ENCODE measurements at places on chromosomes 13 and 19.

DNA sequence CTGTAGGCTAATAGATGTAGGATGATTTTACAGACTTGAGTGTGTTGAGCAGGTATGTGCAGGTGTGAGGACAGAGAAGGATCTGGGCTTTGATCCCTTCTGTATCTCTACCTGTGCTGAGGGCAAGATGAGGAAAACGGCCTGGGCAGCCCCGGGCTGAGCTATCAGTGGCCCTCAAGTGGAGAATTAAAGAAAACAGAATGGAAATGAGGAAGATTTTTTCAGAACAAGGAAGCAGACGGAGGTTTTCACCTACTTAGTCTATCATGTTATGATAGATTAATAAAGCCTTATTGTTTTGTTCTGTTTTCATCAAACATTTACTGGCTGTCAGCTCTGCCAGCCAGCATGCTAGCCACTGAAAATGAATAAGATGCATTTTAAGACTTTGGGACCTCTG lies 22.3 kb upstream of the FOXO1 start:
- no peak for DNase-seq

GRCh38 chr13:94182185-94182761 lies 297.2 kb downstream of the DCT start:
- DNase-seq: no peak

DNA sequence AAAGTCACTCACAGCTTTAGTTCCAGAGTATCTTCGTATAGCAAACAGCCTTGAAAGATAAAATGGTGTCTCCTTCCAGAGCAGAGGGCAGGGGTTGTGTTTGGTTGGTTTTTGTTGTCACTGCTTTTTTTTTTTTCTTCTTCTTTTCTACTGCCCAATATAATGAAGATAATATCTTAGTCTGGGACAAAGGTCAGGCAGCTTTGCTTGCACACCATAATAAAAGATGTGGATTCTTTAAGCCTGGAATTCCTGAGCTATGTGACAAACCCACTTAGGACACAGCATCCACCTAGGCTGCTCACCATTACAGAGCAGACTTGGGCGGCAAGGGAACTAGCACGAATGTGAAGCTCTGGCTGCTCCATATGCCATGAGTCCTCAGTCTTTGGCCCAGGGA lies 165.6 kb upstream of the MIR17HG start:
- DNase-seq: no peak

DNA sequence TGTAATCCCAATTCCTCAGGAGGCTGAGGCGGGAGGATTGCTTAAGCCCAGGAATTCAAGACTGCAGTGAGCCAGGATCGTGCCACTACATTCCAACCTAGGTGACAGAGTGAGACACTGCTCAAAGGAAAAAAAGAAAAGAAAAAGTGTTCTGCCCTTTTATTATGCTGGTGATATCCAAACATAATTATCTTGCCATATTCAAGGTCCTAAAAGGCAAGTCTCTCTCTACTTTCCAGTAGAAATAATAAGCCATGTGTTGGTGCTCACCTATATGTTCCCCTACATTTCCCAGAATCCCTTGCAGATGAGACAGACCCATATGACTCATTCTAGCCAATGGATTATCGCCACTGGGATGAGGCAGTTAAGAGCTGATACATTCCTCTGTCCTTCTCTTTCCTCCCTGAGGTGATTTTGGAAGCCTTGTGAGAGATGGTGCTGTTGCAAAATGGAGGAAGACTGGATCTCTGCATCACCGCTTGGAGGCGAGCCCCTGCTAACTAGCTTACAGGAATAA lies 58.3 kb upstream of the MRI1 start:
- no peak for DNase-seq

GRCh38 chr13:76775088-76775740 lies 111.0 kb downstream of the KCTD12 start:
- DNase-seq: no peak

DNA sequence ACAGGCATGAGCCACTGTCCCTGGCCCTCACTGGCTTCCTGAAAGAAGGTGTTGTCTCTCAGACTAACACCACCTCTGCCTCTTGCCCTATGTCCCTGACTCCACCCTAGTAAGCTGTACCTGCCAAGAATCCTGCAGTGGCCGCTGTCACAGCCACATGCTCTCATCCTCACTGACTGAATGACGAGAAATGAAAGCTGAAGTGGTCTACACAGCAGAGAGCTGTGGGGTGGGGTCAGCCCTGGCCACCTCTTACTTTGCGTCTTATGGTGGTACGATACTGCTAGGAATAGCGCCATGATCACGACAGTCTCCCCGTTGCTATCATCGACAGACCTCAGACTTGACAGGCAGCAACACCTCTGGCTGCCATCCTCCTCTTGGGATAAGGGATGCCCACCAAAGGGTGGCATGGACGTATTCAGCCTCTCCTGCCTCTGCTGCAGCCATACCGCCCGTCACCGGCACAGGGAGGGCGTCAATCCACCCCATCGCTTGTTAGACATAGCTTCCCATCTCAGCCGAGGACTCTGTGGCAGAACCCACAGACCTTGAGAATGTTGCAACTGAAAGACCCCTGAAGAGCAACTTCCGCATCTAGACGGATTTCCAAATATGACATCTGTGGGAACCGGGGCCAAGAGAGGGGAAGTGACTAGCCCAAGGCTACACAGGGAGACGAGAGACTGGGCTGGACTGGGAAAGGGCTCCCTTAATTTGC lies 809 bp downstream of the MYO1F start:
- no peak for DNase-seq

DNA sequence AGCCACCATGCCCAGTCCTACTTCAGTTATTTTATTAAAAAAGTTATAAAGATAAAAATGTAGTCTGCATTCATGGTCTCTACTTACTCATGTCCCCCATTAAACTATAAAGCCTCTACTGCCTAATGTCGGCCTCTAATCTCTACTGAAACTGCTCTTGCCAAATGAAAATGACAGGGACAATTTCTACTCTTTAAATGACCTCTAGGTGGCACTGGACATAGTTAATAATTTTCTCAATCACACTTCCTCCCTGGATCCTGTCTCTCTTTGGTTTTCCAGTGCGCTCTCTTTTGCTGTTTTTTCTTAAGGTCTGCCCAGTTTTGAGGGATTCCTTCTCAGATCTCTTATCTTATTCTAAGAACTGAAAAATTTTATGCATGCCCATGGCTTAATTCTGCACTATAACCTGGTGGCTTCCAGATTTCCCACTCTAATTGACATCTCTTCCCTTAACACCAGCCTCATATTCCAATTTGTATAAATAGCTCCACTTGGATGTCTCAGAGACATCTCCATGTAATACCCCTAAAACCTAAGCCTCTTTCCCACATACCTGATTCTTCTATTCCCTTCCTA lies 54.3 kb downstream of the MTMR6 start:
- no peak for DNase-seq

DNA sequence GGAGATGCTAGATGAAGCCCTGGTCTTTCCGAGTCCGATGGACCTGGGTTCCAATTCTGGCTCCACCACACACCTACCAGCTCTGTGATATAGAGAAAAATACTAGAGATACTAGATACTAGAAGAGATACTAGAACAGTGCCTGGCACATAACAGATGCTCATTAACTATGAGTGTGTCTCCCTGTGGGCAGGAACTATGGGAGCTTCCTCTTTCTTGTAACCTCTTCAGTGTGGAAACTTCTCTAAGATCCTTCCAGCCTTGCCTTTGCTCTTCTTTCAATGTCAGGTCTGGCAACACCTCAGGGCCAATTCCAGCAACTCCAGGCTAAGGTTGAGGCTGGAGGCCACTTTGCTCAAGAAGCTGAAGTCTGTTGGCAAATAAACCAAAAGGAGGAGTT lies 143.9 kb downstream of the KATNAL1 start:
- no peak for DNase-seq

GRCh38 chr13:52399708-52400107 lies 6.3 kb downstream of the THSD1 start:
- no peak for DNase-seq

DNA sequence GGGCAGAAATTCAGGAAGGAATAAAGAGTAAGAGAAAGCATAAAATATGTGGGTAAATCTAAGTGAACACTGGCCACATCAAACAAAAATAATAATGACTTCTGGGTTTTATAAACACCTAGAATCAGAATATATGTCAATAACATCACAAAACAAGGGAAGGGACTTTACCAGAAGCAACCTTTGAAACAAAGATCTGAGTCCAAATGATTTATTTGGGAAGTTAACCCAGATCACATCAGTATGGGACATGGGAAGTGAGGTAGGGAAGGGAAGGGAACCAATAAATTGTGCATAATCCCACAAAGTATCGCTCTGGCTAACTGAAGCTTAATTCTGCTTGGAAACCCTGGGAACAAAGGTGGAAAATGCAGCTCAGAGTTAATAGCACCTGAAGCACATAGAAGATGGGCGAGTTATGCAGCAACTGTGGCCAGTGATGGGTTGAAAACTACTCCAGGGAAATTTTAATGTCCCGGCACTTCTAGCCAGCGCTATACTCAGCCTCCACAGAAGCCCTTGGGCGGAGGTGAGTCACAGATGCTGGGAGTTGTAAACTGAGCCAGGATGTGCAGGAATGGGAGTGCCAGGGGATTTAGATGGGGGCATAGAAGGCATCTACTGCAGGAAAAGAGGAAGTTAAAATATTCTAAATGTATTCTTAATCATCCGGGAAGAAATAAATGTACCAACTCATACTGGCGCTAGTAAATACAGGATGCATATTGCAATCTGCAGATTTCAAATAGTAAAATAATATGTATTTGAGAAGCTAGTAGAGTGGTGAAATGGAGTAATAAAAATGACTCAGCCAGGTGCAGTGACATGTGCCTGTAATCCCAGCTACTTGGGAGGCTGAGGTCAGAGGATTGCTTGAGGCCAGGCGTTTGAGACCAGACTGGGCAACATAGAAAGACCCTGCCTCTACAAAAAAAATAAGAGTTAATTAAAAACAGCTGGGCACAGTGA lies 34.2 kb upstream of the CEBPG start:
- DNase-seq: no peak

- DNase-seq: no peak
These were observed 14.8 kb upstream of the MTUS2 start for GRCh38 chr13:28805193-28805819.

GRCh38 chr13:73268306-73268705 lies 209.5 kb downstream of the KLF5 start:
- no peak for DNase-seq

GRCh38 chr13:33007237-33007636 lies 9.0 kb upstream of the KL start:
- no peak for DNase-seq

DNA sequence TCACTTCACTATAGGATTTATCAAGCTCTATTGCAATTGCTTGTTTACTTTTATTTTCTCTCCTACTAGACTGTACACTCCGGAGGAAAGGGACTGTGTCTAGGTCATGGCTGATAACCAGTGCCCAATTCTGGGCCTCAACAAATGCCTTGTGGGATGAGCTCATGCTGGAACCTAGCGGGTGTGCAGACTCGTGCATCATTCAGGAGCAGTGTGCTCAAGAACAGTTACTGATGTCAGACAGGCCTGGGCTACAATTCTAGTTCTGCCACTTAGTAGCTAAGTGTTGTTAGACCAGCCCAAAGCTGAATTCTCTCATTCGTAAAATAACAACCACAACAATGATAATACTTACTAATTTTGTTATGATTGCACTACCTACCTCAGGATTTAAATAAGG lies 95.4 kb downstream of the CYSLTR2 start:
- DNase-seq: no peak

GRCh38 chr19:18225702-18226468 lies at the start of gene PDE4C:
Gene PDE4C (minus strand): TSS chr19:18226438. CDS start chr19:18226415, 23 bp downstream.
- DNase-seq: no peak

GRCh38 chr13:32830336-32831031 lies 185.7 kb upstream of the KL start:
- DNase-seq: no peak

- no peak for DNase-seq
These were observed 40.5 kb upstream of the EBPL start for GRCh38 chr13:49731766-49732165.

DNA sequence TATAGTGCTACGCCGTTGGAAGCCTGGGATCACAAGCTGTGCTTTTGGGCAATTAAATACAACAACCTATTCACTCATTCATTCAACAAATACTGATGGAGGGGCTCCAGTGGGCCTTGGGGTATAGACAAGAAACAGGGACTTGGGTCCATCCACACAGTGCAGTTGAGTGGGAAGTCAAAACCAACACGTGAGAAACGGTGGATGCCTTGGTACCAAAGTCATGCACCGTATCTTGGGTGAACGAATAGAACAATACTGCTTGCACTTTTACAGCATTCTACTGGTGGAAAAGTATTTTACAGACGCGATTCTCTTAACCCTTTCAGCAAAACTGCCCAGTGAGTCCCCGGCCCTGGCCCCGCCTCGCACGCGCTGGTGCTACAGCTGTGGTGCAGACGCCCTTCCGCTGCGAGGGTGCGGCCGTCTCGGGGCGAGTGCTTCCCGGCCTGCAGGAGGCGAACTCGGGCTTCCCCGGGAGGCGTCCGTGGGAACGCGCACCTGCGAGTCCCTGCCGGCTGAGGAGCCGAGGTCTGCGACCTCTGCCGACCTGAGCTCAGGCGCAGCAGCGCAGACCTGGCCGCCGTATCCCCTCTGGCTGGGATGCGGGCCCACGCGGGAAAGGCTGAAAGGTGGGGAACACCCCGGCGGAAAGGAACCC lies 8.3 kb downstream of the TNFRSF19 start:
- peak; percentile 44 for DNase-seq

DNA sequence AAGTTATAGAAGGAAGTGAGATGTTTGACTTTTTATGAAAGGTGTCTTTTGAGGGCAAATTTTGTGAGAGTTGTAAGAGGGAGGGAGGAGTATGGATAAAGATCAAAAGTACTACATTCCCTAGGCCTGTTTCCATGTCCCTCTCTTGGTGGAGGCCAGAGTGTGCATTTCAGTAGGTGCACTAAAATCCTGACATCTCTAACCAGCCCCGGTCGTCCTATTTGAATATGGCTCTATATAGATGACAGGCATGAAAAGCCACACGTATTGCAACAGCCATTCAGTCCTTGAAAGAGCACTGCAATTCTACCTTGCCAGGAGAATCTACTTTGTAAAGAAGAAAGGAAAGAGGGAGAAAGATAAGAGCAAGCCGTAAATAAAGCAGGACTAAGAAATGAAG lies 510.1 kb downstream of the IRS2 start:
- no peak for DNase-seq

DNA sequence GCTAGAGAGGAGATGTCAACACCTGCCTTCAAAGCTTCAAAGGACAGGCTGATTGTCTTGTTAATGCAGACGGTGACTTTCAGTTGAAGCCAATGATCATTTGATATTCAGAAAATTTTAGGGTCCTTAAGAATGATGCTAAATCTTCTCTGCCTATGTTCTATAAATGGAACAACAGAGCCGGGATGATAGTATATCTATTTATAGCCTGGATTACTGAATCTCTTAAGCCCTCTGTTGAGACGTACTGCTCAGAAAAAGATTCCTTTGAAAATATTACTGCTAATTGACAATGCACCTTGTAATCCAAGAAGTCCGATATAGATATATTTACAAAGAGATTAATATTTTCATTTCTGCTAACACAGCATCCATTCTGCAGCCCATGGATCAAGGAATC lies 35.8 kb upstream of the LMO7 start:
- DNase-seq: no peak

Data from activated T-helper 1 cell treated with Interleukin-2 at 50 U/mL for 16 hours (primary cell).